Endothelial cell (in vitro differentiated cells): ENCODE measurements at places on chromosomes 2 and 18. TPM values are rescaled to one million over a fixed set of nuclear protein-coding genes. Genes with fewer than 3 reads are reported as not detected.

GRCh38 chr2:31241625-31242270, 7.8 kb downstream of the EHD3 start:
- H3K4me3 ChIP-seq = no peak overlapping the region
- H3K27ac ChIP-seq = no peak overlapping the region
- H3K4me1 ChIP-seq = no peaks in the 10 kb centered on the region
- H3K36me3 ChIP-seq = peaks cover 5% of the 10 kb centered on the region

DNA sequence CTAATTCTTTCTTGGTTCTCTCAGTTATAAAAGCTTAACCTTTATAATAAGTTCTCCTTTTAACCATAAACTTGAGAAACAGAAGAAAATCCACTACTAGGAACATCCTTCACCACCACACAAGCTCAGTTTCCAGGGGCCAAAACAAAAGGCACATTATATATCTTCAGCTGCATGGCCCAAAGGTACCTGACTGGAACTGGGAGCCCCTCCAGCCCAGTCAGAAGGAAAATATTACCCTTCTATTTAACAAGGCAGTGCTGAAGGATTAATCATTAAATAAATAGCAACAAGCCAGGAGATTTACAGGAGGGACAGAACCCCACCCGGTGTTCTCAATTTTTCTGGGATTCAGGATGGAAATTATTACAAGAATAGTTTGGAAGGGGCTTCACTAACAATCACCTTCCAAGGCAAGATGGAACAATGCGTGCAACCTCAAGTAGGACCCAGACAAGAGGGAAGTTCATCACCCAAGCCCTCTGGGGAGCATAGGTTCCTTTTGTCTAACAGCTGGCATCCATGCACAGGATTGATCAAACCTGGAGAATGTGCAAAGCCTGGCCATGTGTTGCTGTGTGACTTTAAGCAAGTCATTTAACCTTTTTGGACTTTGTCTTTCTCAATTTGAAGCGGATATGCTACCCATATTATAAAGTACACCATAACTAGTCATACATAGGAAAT, 159.6 kb upstream of the SETBP1 start:
- no peaks in the 10 kb centered on the region for H3K27me3 ChIP-seq
- no peak overlapping the region for H3K4me3 ChIP-seq
- H3K4me1 ChIP-seq = peaks cover 5% of the 10 kb centered on the region
- no peak overlapping the region for H3K27ac ChIP-seq

DNA sequence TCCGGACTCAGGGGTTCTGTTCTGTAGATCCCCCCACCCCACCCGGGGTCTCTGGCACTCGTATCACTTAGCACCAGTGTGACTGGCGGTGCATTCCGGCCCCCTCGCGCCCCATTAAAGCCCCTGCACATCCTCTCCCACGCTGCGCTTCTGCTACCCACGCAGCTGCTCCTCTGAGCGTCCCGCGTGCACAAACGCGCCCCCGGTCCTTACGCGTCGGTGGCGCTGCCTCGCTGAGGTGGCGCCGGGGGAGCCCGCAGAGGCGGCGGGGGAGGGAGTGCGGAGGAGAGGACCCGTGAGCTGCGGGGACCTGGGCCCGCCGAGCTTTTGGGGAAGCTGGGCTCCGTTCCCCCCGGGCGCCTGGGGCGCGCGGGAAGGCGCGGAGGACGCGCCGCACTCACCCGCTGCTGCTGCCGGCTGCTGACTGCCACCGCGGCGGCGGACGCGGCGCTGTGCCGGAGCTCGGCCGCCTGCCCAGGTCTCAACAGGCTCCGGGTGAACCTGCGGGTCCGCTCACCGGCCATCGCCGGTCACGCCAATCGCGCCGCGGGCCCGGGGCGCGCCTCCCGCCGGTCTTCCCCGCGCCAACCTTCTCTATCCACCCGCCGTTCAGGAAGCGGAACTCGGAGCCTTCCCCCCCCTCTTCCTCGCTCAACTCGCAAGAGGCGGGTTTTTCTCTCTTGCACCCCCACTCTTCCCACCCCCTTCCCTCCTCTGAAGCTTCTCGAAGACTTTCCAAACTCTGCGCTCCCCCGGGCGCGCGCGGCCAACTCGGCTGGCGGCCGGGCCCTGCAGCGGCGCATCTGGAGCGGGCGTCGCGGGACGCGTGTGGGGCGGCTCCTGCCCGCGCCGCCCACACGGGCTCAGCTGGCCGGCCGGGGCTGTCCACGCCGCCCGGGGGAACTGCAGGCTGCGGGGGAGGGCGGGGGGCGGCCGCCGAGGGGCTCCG, at the start of gene DOCK10:
DOCK10 (minus strand) TSS at position 618 of the 949 bp plus-strand sequence; CDS start at position 524, 94 bp downstream.
- H3K36me3 ChIP-seq = no peaks in the 10 kb centered on the region
- H3K27me3 ChIP-seq = peaks cover 12% of the 10 kb centered on the region
- H3K4me3 ChIP-seq = peak within 1 kb of the TSS; percentile 85
- H3K27ac ChIP-seq = no peak within 1 kb of the TSS

VRK2 gene
- total RNA-seq = 18.3 TPM

PARD3B gene
- 17.4 TPM for total RNA-seq
